Type B pancreatic cell (in vitro differentiated cells): ENCODE measurements at places on chromosomes 6 and 20. TPM values are rescaled to one million over a fixed set of nuclear protein-coding genes. Genes with fewer than 3 reads are reported as not detected.

Gene TREML2
- not detected in 2 replicates for total RNA-seq

Gene C20orf202
- 0.24 and 0.33 TPM in 2 replicates for total RNA-seq

Gene HFE
- total RNA-seq = 2.2 and 2.6 TPM in 2 replicates

Gene ADAM33
- total RNA-seq = 0.29 and 8.2 TPM in 2 replicates

Gene NR2E1
- total RNA-seq = 0.26 TPM in 1 of 2 replicates, not detected in the other

Gene FILIP1
- total RNA-seq = 2.0 and 5.0 TPM in 2 replicates

Gene HDGFL1
- not detected in 2 replicates for total RNA-seq

Gene RAB32
- total RNA-seq = 19.1 and 21.9 TPM in 2 replicates

Gene STK4
- 28.3 and 32.6 TPM in 2 replicates for total RNA-seq

Gene ADGB
- total RNA-seq = 0.31 TPM in 1 of 2 replicates, not detected in the other

Gene NCOA3
- total RNA-seq = 37.3 and 50.2 TPM in 2 replicates

Gene MUC21
- 0.43 and 0.65 TPM in 2 replicates for total RNA-seq

Gene SNAP25
- total RNA-seq = 8.1 and 12.5 TPM in 2 replicates

Gene SLC17A9
- total RNA-seq = 3.9 and 5.6 TPM in 2 replicates

Gene PAK5
- total RNA-seq = 0.69 and 1.8 TPM in 2 replicates

Gene SUPT3H
- total RNA-seq = 8.6 and 18.4 TPM in 2 replicates

Gene RIPPLY2
- total RNA-seq = 1.6 and 1.8 TPM in 2 replicates

Gene BPI
- total RNA-seq = 0.17 TPM in 1 of 2 replicates, not detected in the other

Gene MAP7
- 17.8 and 45.4 TPM in 2 replicates for total RNA-seq

Gene HSPA12B
- 0.10 and 5.2 TPM in 2 replicates for total RNA-seq

Gene SERAC1
- total RNA-seq = 11.2 and 12.4 TPM in 2 replicates

Gene DDX27
- total RNA-seq = 34.3 and 40.6 TPM in 2 replicates

Gene ASF1A
- total RNA-seq = 25.4 and 32.5 TPM in 2 replicates

Gene CAPN11
- not detected in 2 replicates for total RNA-seq

Gene SLC22A16
- total RNA-seq = not detected in 2 replicates

Gene PTCHD4
- total RNA-seq = 3.4 and 4.6 TPM in 2 replicates

Gene VWA7
- 6.1 and 6.4 TPM in 2 replicates for total RNA-seq

Gene RIMS4
- total RNA-seq = 3.6 and 7.5 TPM in 2 replicates
